CD8-positive, alpha-beta memory T cell (primary cell): ENCODE measurements at places on chromosomes 1 and 21.

DNA sequence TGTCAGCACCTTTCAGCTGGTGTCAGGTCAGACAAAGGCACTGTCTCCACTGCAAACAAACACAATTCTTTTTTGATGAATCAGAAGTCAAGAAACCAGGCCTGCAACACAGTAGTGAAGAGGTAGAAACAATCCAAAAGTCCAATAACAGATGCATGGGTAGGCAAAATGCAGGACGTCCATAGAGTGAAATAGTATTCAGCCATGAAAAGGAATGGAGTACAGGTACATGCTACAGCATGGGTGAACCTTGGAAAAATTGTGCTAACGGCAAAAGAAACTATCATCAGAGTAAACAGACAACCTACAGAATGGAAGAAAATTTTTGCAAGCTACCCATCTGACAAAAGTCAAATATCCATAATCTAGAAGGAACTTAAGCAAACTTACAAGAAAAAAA, 26.2 kb upstream of the ZBTB21 start:
- no peak for DNase-seq

GRCh38 chr1:227745568-227746265, 10.5 kb downstream of the SNAP47 start:
- no peak for DNase-seq

DNA sequence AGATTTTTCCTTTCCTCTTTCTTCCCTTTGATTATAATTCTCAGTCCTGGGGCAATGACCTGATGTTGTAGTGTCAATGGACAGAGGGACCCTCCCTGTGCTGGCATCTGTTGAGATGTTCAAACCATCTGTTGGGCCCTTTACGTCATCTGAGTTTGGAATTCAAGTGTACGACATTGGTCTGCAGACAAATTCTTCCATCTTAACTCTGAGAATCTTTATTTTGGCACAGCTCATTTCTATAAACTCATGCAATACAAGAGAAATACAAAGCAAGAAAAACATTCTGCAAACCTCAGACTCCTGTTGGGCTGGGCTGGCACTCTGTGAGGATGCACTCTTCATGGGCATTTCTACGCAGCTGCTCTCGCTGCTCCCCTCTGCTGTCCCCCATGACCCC, 54.2 kb downstream of the IFI44 start:
- DNase-seq: no peak

GRCh38 chr21:44415073-44416025, 40.0 kb upstream of the LRRC3 start:
- DNase-seq: no peak

- DNase-seq: no peak
Observed at GRCh38 chr1:90200646-90201205, 205.8 kb downstream of the ZNF326 start.

GRCh38 chr1:25944986-25945385, 38.8 kb upstream of the STMN1 start:
- no peak for DNase-seq

- no peak for DNase-seq
Observed at GRCh38 chr1:12482988-12483387, 135.0 kb downstream of the DHRS3 start.

DNA sequence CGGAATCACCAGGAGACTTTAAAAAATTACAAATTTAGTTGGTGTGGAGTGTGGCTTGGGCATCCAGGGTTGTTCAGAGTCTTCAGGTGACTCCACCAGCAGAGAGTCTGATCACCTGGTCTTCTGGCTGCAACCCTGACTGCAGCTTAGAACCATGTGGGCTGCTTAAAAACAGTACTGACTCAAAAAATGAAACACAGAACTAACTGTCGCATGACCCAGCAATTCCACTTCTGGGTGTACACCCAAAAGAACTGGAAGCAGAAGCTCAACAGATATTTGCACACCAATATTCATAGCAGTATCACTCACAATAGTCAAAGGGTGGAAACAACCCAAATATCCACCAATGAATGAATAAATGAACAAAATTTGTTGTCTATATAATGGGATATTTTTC, 17.3 kb downstream of the TLR5 start:
- DNase-seq: no peak
